ENCODE measurements at places on chromosomes 4 and X. TPM values are rescaled to one million over a fixed set of nuclear protein-coding genes. Genes with fewer than 3 reads are reported as not detected.

GRCh38 chr4:124433044-124433443 lies 279.5 kb downstream of the ANKRD50 start:
- no peak overlapping the region for H3K4me3 ChIP-seq
- H3K36me3 ChIP-seq, result no peaks in the 10 kb centered on the region
- DNase-seq, result no peak
- no peaks in the 10 kb centered on the region for H3K27me3 ChIP-seq
- no peaks in the 10 kb centered on the region for H3K4me1 ChIP-seq
- H3K27ac ChIP-seq, result no peak overlapping the region

GRCh38 chrX:12702509-12703091 lies 88.6 kb upstream of the PRPS2 start:
- no peak for DNase-seq
- H3K4me1 ChIP-seq, result no peaks in the 10 kb centered on the region
- no peaks in the 10 kb centered on the region for H3K36me3 ChIP-seq
- H3K27ac ChIP-seq, result no peak overlapping the region

- no peaks in the 10 kb centered on the region for H3K4me1 ChIP-seq
- H3K4me3 ChIP-seq, result no peak overlapping the region
- H3K27me3 ChIP-seq, result no peaks in the 10 kb centered on the region
- no peak for DNase-seq
- H3K36me3 ChIP-seq, result no peaks in the 10 kb centered on the region
Observed at GRCh38 chr4:88101165-88101564, 57.3 kb downstream of the ABCG2 start.

UGT2B17 gene
- total RNA-seq, result not detected

GRCh38 chr4:54315561-54316538 lies 86.8 kb downstream of the PDGFRA start:
- no peaks in the 10 kb centered on the region for H3K36me3 ChIP-seq
- no peaks in the 10 kb centered on the region for H3K4me1 ChIP-seq
- no peaks in the 10 kb centered on the region for H3K27me3 ChIP-seq
- no peak overlapping the region for H3K27ac ChIP-seq
- H3K4me3 ChIP-seq, result no peak overlapping the region

MSN gene
- total RNA-seq, result 101 TPM

RTL9 gene
- total RNA-seq, result 0.64 TPM

DNA sequence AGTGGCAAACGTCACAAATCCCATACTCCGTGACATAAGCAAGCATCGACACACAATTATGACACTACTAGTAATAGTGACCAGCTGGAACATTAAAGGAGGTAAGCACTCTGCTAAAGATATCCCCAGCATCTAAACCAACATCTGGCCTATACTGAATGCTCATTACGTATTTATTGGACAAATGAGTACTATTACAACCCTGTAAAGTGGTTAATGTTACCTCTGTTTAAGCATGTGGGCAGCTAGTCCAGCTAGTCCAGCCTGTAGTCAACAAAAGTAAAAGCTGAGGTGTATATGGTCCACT lies 419 bp upstream of the RPGR start:
- no peaks in the 10 kb centered on the region for H3K4me1 ChIP-seq
- peak overlapping the region; percentile 74 for H3K4me3 ChIP-seq
- H3K27ac ChIP-seq, result no peak overlapping the region
- H3K36me3 ChIP-seq, result no peaks in the 10 kb centered on the region

DMRTC1B gene
- total RNA-seq, result not detected

- H3K4me3 ChIP-seq, result no peak overlapping the region
- H3K27me3 ChIP-seq, result no peaks in the 10 kb centered on the region
- H3K27ac ChIP-seq, result no peak overlapping the region
Observed at GRCh38 chr4:127708985-127709384, 21.2 kb upstream of the SLC25A31 start.

GRCh38 chr4:38177641-38178391 lies 217.6 kb downstream of the PTTG2 start:
- no peaks in the 10 kb centered on the region for H3K27me3 ChIP-seq
- H3K4me3 ChIP-seq, result no peak overlapping the region
- no peaks in the 10 kb centered on the region for H3K36me3 ChIP-seq
- peak; percentile 91 for DNase-seq
- H3K27ac ChIP-seq, result no peak overlapping the region
- peaks cover 14% of the 10 kb centered on the region for H3K4me1 ChIP-seq

- H3K27me3 ChIP-seq, result no peaks in the 10 kb centered on the region
- H3K4me1 ChIP-seq, result no peaks in the 10 kb centered on the region
- H3K36me3 ChIP-seq, result no peaks in the 10 kb centered on the region
- H3K27ac ChIP-seq, result no peak overlapping the region
- H3K4me3 ChIP-seq, result no peak overlapping the region
- no peak for DNase-seq
Observed at GRCh38 chr4:116870686-116871085, 214.7 kb downstream of the TRAM1L1 start.

DNA sequence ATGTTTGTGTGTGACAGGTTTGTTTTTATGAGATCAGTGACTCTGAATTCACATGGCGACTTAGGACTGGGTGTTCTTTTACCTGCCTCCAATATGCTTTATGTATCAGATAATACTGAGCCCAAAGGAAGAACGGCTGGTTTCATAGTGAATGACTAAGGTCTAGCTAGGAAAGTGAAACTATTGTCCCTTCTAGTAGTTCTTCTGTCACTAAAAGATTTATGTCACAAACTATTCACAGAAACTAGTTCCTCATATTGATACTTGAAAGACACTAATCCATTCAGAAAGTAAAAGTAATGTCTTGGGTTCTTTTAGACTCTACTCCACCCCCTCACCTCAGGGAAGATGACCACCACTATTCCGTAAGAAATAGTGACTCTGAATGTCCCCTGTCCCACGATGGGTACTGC lies 81.7 kb downstream of the EGF start:
- no peak overlapping the region for H3K27ac ChIP-seq
- H3K4me1 ChIP-seq, result no peaks in the 10 kb centered on the region
- H3K27me3 ChIP-seq, result no peaks in the 10 kb centered on the region
- no peaks in the 10 kb centered on the region for H3K36me3 ChIP-seq

HTN3 gene
- total RNA-seq, result not detected

- no peaks in the 10 kb centered on the region for H3K36me3 ChIP-seq
- no peaks in the 10 kb centered on the region for H3K4me1 ChIP-seq
- no peak overlapping the region for H3K27ac ChIP-seq
- no peaks in the 10 kb centered on the region for H3K27me3 ChIP-seq
Observed at GRCh38 chr4:24003496-24003895, 113.6 kb upstream of the PPARGC1A start.

DNA sequence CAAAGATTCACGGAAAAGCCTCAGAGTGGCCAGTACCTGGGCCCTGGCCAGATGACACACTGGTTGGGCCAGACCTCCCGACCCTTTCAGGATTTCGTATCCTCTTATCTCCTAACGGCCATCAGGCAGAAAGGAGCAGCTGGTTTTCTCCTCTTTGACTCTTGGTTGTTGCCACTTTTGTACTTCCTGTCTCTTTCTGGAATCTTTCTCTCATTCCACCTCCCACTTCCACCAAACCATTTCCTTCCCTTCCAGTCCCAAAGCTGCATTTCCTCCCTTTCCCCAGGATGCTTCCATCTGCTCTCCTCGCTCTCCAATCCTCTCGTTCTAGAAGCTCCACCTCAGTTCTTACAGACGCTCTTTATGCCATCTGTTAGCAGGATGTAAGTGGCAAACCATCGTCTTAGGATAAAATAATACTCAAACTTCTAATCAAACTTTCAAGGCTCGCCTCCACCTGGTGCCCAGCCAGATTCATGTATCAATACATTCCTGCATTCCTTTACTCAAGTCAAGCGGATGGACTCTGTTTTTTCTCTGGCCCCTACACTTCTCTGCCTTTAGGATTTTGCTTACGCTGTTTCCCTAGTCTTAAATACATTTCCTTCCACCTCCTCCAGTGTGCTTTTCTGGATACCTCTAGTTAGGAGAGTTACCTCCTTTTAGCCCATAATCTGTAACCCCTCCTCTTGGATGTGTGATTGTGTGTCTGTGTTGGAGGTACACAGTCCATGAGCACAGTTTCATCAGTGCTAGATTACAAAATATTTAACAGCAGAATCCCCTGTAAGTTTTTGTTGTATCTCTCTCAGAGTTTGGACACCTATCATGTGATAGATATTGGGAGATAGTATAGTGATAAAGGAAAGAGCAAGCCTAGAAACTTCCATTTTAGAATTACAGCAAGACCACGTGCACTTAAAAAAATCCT lies 70.4 kb downstream of the LDB2 start:
- no peaks in the 10 kb centered on the region for H3K4me1 ChIP-seq

SOX3 gene
- total RNA-seq, result not detected

- DNase-seq, result no peak
- no peaks in the 10 kb centered on the region for H3K36me3 ChIP-seq
- peaks cover 17% of the 10 kb centered on the region for H3K4me1 ChIP-seq
- no peak overlapping the region for H3K27ac ChIP-seq
Observed at GRCh38 chr4:40848251-40848650, 98.5 kb downstream of the NSUN7 start.

- no peak overlapping the region for H3K27ac ChIP-seq
- H3K4me1 ChIP-seq, result peaks cover 11% of the 10 kb centered on the region
- DNase-seq, result no peak
- no peaks in the 10 kb centered on the region for H3K27me3 ChIP-seq
- no peak overlapping the region for H3K4me3 ChIP-seq
- H3K36me3 ChIP-seq, result no peaks in the 10 kb centered on the region
Observed at GRCh38 chr4:86035688-86036087, 324.2 kb downstream of the MAPK10 start.

GRCh38 chr4:109739547-109739946 lies 9.7 kb upstream of the PLA2G12A start:
- H3K4me1 ChIP-seq, result no peaks in the 10 kb centered on the region
- no peaks in the 10 kb centered on the region for H3K36me3 ChIP-seq
- no peak overlapping the region for H3K4me3 ChIP-seq
- H3K27ac ChIP-seq, result no peak overlapping the region
- DNase-seq, result no peak

POU3F4 gene
- not detected for total RNA-seq

RBMXL3 gene
- total RNA-seq, result not detected

PGM2 gene
- total RNA-seq, result 4.0 TPM

SMIM31 gene
- total RNA-seq, result not detected

HTRA3 gene
- 9.6 TPM for total RNA-seq

EPHA5 gene
- total RNA-seq, result not detected
